MM.1S (cell line): ENCODE measurements at places on chromosomes 7 and 10.

GRCh38 chr10:104100795-104101194, 15.1 kb upstream of the COL17A1 start:
- no peak for DNase-seq

GRCh38 chr10:100980711-100981110, 6.6 kb downstream of the MRPL43 start:
- no peak for DNase-seq

DNA sequence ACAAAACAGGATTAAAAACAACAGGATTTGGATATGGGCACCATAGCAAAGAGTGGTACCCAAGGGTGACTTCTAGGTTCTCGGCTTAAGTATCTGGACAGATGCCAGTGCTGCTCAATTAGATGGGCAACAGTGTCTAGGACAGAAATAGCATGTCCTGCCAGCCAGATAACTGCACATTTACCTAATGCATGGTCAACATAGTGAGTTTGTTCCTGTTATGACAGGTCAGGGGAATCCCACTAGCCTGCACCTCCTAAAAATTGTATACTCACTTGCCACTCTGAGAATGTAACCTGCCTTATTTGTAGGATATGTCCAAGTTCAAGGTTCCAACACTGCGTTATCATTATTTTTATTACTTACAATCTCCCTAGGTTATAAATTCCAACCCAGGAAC, 471.7 kb downstream of the GRM8 start:
- peak; percentile 56 for DNase-seq

GRCh38 chr10:52420656-52421055, 106.6 kb downstream of the DKK1 start:
- no peak for DNase-seq

- no peak for DNase-seq
These were observed 102.8 kb upstream of the ZNF438 start for GRCh38 chr10:31134311-31134952.

DNA sequence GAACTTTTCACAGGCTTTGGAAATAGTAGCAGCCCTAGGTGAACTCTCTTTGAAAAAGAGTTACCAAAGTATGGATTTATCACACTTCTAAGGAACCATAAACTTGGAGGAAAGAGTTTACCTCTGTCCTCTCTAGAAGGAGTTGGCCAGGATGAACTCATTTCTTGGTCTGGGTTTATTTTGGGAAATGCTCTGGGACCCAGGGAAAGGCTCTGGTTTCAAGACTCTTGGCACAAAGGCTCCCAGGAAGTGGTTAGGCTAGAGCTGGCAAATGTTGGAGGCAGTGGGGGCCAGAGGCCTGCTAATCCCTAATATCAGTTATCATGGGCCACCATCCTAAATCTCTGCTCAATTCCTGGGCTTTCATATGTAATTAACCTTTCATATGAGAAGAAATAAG, 36.3 kb upstream of the CDK6 start:
- no peak for DNase-seq

DNA sequence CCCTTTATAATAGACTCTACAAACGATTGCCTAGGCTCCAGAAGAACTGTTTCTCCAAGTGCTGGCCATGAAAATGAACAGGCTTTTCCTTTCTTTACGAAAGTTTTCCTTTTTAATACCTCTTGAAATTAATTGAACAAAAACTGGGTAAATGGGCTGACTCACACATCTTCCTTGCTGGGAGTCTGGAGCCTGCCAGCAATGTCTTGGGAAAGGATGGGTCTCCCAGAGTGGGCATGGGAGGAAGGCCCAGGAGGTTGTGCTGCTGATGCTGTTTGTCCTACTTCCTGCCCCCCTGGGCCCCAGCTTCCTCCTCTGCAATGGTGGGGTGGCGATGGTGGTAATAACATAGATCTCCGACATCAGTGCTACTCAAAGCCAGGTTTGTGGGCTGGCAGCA, 174.1 kb downstream of the RPS24 start:
- DNase-seq: no peak

- DNase-seq: no peak
These were observed 70.5 kb upstream of the ABI1 start for GRCh38 chr10:26931223-26931622.

GRCh38 chr7:137933270-137934017, 68.4 kb downstream of the CREB3L2 start:
- no peak for DNase-seq

GRCh38 chr7:80385508-80385907, 126.4 kb downstream of the GNAT3 start:
- DNase-seq: no peak

DNA sequence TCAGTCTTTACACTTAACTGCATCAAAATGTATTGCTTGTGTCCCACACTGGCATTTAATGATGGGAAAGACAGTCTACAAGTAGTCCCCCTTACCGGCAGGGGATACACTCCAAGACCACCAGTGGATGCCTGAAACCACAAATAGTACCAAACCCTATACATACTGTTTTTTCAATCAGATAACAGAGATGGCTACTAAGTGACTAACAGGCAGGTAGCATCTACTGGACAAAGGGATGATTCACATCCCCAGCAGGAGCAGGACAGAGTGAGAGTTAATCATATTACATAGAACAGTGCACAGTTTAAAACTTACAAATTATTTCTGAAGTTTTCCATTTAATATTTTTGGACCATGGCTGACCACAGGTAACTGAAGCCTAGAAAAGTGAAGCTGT, 13.2 kb downstream of the TMEM243 start:
- no peak for DNase-seq

DNA sequence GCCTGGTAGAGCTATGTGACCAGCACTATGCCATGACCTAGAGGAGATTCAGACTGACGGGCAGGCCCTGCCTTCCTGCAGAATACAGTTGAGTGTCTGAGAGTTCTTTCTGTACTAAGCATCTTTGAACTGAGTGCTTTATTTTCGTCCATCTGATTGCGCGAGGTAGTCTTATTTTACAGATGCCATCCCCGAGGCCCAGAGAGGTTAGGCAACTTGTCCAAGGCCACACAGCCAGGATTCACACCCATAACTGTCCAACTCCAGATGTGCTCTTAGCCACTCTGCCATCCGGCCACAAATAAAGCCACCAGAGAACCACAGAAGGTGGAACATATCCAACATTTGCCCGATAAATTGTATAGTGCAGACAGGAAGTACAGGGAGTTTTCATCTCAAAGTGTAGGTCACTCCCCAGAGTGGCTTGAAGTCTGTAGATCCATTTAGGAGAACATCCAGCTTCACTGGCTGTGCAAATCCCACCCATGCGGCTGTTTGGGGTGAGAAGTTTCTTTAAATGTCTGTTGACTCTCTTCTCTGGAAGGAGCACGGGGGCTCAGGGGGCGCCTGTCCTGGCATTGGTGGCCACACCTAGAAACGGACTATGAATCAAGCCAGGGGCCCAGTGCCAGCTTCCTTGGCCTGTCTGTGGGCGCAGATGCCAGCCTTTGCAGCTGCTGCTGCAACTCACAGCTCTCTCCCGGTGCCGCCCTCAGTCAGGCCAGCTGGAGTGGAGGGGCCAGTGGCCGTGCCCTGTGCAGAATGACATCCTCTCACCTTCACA, 11.1 kb downstream of the CHST3 start:
- no peak for DNase-seq

GRCh38 chr7:55895021-55895420, 7.8 kb downstream of the ZNF713 start:
- no peak for DNase-seq

- no peak for DNase-seq
These were observed 213.0 kb downstream of the DNAJB6 start for GRCh38 chr7:157549612-157550299.

GRCh38 chr7:87330942-87331341, 14.5 kb upstream of the CROT start:
- DNase-seq: no peak

DNA sequence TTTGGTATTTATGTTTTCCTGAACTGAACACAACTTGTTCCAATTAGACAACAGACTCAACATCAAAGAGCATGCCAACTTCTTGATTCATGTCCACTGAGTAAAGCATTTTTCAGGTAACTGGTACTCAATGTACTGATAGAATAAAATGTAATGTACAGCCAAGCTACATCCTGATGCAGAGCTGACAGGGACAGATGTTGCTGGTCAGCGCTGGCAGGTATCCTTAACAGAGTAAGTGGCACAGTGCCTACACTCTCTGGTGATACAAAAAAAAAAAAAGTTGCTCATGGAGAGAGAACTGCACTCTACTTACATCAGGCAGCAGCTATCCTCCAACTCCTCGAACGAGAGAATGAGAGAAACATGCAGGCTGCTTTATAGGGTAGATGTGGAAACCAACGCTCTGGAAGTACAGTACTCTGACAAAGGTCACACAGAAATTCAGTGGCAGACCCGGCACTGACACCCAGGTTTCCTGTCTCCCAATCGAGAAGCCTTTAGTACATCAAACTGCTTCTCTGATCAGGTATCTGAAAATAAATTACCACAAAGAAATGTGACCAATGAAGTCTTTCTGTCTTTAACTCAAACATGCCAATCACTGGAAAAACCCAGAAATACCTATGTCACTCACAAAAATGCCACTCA, 4.6 kb downstream of the ITGB1 start:
- DNase-seq: no peak

DNA sequence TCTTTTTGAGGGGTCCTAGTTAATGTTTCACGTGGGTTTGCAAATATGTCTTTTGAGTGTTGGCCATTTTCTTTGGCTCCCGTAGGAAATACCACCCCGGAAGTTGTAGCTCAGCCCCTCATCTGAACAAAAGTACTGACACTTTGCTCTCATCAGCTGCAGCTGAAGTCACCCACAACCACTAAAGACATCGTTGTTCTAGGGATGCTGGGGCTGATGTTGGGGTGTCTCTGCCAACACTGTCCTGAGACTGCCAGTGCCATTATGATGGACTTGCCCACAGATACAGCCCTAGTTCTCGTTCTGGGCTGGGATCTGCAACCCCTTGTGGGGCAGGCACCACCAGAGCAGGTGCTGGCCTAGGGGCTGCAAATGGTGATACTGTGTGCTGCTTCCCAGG, 82.6 kb upstream of the ARHGAP21 start:
- no peak for DNase-seq

- DNase-seq: no peak
These were observed 306.8 kb downstream of the CNTNAP2 start for GRCh38 chr7:146423446-146423845.

- DNase-seq: no peak
These were observed 9.3 kb upstream of the NRBF2 start for GRCh38 chr10:63123727-63124362.

- no peak for DNase-seq
These were observed 162.6 kb downstream of the PIP4K2A start for GRCh38 chr10:22551681-22552365.

GRCh38 chr7:39749177-39749576, 125.8 kb downstream of the RALA start:
- no peak for DNase-seq

DNA sequence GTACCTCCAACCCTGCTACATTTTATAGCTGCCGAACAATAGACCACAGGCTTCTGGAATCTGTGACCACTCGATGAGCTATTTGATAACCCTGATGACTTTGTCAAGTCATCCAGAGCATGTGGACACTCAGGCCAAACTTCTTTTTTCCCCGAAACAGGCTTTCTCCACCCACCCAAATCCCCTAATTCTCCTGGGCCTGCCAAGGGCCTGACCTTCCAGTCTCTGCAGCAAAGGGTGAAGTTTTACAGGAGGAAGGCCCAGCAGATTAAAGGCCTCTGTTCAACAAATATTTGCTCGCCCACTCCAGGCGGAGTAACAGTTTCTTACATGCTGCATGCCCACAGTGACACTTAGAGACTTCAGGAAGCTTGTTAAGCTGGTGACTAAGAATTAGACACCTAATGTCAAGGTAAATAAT, 2.0 kb downstream of the JCAD start:
- DNase-seq: no peak

DNA sequence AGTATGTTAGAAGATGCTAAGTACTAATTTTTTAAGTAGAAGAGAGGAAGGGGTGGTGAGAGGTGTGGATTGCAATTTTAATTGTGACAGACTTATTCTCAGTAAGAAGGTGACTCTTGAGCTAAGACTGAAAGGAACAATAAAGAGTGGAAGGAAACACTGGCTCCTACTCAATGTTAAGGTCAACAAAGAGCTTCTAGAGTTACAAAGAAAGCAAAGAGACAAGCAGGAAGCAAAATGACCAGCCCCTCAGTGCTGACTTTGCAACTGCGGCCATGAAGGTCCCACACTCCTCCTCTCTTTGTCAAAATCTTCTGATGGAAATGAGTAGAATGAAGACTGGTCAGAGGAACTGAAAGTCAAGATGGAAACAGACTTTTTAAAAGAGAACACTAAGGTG, 79.9 kb upstream of the FOXI2 start:
- no peak for DNase-seq

DNA sequence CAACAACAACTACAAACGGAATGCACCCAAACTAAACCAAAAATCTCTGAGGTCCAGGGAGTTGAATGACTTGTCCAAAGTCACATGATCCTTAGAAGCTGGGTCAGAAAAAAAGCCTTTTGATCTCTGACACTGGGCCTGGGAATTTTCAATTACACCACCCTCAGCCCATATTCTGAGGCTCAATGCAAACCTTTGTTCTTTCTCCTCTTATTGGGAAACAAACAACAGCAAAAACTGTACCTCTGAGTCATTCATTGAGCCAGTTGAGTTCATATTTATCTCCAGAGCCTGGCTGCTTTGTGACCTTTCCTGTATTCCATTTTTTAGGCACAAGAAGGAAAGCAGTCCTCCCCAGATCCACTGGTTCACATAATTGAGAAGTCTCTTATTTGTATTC, 51.2 kb upstream of the SORCS1 start:
- no peak for DNase-seq

GRCh38 chr10:34666008-34666704, 148.9 kb downstream of the PARD3 start:
- DNase-seq: peak; percentile 85

DNA sequence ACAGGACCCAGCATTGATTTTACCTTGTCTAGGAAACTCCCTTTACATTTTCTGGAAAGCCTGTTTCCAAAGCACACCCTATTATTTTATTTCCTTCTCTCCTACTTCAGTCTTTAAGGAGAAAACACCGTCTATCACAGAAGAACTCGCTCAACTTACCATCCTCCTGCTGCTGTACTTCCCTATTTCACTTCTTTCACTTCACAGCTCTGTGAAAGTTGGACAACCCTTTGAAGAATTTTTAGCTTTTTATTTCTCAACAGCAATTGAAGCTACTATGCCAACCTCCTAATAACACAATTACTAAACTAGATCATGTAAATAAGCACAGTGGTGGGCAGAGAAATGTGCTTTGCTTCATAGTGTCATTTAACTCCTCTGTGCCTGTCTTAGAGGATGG, 166.5 kb downstream of the TFEC start:
- no peak for DNase-seq

DNA sequence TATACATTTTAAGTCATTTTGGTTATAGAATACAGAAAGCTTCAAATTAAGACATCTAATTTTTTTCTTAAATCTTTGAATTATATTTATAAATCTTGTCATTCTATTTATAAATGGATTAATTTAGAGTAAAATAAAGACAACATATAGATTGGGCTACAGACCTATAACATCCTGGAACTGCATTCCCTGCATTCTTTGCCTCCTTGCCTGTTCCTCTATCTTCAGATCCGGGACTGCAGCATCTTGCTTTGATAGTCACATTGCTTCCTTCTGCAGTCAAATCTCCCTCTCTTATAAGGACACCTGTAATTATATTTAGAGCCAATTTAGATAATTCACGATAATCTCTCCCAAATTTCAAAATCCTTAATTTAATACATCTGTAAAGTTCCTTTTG, 64.2 kb downstream of the ATRNL1 start:
- no peak for DNase-seq
